ENCODE measurements at places on chromosomes 3 and 15.

GRCh38 chr3:171888466-171888865 lies 45.3 kb downstream of the TMEM212 start:
- no peak for DNase-seq

DNA sequence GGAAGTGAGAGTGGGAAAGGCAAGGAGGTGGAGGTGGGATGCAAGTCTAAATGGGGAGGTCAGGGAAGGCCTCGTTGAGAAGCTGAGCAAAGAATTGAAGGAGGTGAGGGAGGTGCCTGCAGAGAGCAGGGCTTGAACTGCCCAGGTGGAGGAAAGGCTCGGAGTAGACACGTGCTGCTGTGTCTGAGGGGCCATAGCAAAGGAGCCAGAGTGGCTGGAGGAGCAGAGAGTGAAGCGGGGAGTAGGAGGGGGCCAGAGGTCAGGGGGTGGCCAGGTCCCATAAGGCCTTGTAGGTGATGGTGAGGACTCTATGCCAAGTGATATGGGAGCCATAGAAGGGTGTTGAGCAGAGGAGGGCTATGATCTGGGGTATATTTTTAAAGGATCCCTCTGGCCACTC lies 21.4 kb upstream of the HRH1 start:
- no peak for DNase-seq

DNA sequence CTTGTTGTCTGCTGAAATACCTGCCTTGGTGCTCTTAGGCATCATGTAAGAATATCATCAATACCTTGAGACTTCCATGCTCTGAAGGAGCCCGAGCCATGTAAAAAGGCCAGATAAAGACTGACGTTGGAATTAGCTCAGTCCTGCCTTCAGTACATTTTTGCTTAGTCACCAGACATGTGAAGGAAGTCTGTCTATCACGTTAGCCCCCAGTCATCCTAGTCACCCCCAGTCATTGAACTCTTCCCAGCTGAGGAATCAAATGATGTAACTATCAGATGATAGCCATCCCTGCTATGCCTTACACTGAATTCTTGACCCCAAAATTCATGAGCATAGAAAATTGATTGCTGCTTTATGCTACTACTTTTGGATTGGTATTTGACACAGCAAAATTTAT lies 351.2 kb upstream of the SGO1 start:
- no peak for DNase-seq

- DNase-seq = peak; percentile 26
Observed at GRCh38 chr3:16516695-16517481, 3.4 kb upstream of the RFTN1 start.

DNA sequence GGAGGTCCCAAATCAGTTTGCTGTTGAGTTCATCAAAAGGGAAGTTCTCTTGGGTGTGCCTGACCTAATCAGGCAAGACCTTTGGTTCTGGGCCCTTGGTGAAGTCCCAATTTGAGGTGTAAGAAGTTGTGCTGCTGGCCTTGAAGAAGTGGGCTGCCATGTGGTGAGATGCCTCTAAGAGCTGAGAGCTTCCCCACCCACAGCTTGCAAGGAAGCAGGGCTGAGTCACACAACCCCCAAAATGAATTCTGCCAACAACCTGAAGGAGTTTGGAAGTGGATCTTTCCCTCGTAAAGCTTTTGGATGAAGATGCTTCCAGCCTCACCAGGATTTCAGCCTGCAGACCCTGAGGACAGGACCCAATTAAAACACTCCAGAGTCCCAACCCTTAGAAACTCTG lies 129.3 kb upstream of the NSMCE3 start:
- no peak for DNase-seq

DNA sequence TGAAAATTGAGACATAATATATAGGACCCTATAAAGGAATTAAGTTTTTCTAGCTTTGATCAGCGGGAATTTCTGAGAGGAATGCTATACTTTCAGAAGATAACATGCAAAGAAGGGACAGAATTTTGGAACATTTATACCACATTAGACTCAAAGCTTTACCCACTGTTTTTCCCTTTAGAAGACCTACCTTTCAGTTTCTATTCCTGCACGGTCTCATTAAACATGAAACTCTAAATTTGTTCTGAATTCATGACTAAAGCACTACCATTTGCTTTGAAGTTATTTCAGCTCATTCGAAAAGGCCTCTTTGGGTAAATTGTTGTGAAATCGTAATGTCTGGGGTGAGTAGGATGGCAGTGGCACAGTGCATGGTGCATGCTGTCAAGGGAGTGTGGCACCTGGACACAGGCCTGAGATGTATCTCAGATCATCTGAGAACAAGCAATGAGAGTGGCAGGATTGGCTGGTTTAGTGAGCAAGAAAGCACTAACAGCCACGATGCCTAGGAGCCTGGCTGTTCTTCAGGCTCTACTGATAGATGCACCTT lies 42.5 kb downstream of the CHCHD4 start:
- DNase-seq = no peak

GRCh38 chr3:132785292-132785691 lies 63.1 kb upstream of the NPHP3 start:
- DNase-seq = no peak

GRCh38 chr15:59169251-59169708 lies 37.4 kb upstream of the LDHAL6B start:
- no peak for DNase-seq

- no peak for DNase-seq
Observed at GRCh38 chr15:47095833-47096232, 621.5 kb upstream of the SEMA6D start.

DNA sequence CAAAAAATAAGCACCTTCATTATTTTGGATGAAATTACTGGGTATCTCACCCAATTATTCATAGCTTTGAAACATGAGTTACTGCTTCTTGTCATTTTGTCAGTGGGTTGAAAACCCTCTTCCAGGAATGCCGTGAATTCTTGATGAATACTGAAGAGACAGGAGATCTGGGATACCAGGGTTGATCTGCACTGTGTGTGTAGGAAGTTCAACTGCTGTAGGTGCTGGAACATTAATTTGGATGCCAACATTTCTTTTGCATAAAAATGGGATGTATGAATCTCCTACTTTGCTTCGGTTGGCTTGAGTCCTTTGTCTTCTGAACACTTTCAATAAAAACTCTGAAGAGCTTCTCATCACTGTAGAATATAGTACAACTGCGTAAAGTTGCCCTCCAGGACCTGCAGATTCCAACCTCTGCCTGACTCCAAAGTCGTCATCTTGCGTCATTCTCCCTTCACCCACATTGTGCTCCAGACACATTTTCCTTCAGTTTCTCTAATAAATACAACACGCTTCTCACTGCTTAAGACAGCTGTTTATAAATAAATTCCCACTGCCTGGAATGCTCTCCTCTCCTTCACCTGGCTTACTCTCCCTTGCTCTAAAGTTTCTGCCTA lies 312.7 kb upstream of the TGFBR2 start:
- no peak for DNase-seq

DNA sequence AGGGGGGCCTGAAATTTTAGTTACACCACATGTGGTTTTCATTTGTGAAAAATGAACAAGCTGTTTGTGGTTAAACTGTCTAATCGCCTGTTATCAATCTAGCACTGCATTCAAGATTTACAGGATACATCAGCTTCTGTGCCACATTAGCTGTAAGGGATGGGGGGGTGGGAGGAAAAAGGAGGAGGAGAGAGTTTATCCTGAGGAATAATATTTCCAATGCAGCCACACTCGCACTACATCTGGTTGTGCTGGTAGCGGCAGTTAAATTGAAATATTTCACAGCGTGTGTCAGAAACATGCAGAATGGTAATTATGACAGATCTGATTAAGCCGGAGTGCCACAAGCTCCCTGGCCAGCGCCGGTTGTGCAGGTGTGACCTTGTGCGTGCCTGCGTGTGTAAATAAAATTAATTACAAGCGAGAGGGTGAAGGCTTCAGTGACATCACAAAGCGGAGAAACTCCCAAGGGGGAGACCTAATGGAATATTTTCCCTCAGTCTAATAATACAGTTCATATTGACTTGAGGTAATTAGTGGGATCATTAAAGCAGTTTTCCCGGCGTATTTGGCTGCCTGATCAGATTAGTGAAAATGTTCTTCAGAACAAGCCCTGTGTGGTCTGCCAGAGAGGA lies 55.5 kb downstream of the SATB1 start:
- DNase-seq = no peak

DNA sequence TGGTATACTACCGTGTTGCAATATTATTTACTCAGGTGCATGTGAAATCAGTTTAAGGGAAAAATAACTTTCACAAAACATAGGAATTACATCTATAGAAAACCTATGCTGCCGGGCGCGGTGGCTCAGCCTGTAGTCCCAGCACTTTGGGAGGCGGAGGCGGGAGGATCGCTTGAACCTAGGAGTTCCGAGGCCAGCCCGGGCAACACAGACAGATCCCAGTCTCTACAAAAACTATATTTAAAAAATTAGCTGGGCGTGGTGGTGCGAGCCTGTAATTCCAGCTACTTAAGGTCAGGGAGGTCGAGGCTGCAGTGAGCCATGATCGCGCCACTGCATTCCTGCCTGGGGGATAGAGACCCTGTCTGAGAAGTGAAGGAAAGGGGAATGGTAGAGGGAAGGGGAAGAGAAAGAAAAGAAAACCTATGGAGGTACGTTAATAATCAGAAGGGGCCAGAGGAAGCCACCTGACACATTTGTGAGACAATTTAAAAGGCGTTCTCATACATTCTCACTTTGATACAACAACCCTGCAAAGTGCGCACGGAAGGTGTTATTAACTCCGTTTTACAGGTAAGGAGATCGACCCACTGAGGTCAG lies 456 bp upstream of the TMEM62 start:
- no peak for DNase-seq

DNA sequence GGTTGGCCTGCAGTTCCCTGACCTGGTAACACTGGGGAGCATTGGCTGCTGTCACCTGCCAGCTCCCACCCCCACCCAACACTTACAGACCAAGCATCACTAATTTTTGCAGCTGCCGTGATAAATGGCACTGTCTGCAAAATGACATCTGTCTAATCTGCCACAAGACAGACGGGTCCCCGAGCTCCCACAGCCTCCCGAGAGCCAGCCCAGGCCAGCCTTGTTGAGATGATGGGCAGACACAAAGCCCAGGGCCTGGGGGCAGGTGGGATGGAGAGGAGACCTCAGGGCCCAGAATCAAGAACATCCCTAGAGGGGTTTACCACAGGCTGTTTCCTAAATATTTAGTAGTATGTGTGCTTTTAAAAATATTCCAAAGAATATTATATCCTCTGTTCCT lies 203.4 kb downstream of the TBC1D2B start:
- DNase-seq = no peak

- DNase-seq = no peak
Observed at GRCh38 chr3:73801444-73801843, 176.7 kb upstream of the PDZRN3 start.

GRCh38 chr3:160796813-160797164 lies 40.8 kb downstream of the PPM1L start:
- no peak for DNase-seq

GRCh38 chr15:96360581-96361308 lies 30.2 kb downstream of the NR2F2 start:
- no peak for DNase-seq

DNA sequence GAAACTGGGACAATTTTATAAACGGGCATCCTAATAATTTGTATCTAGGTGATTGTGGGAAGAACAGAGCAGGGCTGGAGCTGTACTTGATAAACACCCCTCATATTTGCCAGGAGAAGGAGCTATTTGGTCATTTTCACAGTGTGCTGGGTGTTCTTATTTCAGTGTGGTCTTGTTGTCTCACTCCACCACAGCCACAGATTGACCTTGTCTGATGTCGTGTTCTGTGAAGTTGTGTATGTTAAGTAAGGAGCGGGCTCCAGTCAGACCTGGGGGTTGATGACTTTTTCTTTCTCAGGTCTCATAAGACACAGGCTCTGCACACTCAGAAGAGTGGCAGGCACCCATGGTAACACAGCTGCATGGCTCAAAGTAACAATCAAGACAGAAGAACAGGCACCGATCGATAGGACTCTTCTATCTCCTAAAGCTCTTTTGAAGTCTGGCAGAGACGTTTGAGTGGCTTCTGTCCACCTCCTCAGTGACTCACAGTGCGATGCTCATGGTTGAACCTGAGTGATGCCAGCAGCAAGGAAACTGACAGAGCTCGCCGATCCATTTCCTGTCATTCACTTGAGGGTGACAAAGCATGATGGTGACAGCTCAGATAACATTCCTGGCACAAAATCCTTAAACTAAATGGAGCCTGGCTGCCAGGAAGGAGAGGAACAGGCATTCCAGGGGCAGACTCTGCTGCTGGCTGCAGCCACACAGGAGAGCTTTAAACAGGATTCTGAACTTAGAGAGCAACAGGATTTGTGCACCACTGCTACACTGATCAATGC lies 20.8 kb downstream of the DPH3 start:
- no peak for DNase-seq

DNA sequence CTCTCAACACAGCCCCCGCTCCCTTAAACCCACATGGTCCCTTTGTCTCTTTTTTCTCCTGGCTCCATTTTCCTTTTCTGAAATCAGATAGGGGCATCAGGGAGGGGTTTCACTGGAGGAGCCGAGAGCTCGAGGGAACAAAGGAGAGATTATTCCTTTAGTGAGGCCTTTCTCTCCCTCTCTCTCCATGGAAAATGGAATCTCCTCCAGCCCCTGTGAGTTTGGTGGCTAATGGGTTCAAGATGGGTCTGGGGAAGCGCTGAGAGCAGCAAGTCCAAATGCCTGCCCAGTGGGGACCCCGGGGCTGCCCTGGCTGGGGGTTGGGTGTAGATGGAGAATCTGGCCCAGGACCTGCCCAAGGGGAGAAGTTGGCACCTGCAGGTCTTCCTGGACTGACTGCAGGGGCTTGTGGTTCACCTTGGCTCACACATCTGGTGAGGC lies 56.8 kb downstream of the ITGA11 start:
- no peak for DNase-seq

- no peak for DNase-seq
Observed at GRCh38 chr15:71999807-72000206, 118.1 kb downstream of the MYO9A start.

- no peak for DNase-seq
Observed at GRCh38 chr15:62453375-62453774, 288.3 kb upstream of the C2CD4B start.

DNA sequence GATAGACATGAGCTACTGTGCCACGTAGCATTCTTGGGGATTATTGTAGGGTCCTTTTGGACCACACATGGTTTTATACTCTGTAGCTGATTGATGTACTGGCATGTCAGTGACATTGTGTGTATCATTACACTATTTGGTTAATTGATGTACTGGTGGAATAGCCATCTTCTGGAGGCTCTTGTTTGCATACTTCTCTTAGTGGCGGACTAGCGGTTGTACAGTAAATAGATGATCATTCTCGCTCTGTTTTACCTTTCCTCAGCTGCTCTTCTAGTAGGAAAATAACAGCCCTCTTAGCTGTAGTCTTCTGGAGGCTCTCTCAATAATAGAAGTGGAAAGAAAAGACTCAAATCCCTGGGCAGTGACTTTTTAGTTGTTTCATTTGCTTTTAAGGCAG lies 24.8 kb downstream of the IGF1R start:
- DNase-seq = no peak

All from globus pallidus (tissue), 1 donor.